ENCODE measurements at places on chromosomes 16 and 17.

DNA sequence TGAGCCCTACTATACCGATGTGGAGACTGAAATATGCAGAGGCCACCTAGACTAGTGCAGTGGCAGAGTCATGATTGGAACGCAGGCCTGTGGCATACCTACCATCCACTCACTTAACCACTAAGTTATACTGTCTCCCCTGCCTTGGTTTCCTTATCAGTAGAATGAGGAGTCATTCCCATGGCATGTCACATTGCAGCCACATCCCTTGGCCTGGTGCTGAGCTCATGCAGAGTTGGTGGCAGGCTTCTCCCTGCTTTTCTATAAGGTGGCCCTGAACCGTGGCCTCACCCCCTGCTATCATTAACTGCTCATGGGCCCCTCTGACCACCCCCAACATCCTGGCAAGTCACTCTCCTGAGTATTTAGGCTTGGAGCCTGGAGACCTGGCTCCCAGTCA is 212.5 kb downstream of the KATNIP start:
- DNase-seq: no peak

DNA sequence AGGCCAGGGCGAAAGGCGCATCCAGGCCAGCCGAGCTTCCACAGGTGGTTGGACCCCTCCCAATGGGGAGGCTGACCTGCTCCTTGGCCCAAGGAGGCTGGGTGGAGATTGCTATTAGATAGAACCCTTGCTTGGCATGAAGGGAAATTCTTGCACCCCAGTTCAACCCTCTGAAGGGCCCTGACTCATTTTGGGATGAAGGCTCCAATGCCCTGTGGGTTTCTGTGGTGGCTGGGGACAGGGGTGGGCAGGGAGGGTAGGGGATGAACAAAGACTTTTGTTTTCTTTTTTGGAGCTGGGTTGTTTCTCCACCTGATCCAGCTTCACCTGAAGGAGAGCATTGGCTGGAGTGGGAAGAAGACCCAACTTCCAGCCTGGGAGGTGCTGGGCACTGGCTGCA is 16.7 kb upstream of the TBX21 start:
- DNase-seq: no peak

DNA sequence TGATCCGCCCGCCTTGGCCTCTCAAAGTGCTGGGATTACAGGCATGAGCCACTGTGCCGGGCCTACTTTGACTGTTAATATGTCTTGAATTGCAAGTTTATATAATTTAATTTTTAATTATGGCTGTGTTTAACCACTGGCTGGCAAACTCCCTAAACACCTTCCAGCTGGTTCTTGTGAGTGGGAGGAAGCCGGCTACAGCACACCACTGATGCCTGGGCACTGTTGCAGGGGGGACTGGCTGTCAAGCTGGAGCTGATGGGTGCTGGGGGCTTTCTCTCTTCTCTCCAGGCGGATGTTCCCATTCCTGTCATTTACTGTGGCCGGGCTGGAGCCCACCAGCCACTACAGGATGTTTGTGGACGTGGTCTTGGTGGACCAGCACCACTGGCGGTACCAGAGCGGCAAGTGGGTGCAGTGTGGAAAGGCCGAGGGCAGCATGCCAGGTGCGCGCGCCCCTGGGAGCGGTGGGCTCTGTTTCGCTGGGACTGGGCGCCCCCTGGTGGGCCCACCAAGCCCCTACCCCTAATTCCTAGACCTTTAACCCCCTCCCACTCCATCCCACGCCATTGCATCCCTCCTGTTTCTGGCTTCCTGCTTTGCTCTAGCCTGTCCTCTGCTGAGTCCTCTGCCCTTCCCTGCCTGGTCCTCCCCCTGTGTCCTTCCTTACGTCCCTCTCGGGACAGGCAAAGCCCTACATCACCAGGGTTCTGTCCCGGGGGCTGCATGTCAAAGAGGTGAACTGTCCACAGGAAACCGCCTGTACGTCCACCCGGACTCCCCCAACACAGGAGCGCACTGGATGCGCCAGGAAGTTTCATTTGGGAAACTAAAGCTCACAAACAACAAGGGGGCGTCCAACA is 9.5 kb downstream of the TBX21 start:
- DNase-seq: no peak

GRCh38 chr16:11735787-11736186 is 6.9 kb downstream of the TXNDC11 start:
- DNase-seq: no peak

GRCh38 chr17:65670667-65671371 is 109.4 kb upstream of the AXIN2 start:
- DNase-seq: no peak

GRCh38 chr16:21076186-21076883 is 74.3 kb downstream of the DNAH3 start:
- DNase-seq: no peak

DNA sequence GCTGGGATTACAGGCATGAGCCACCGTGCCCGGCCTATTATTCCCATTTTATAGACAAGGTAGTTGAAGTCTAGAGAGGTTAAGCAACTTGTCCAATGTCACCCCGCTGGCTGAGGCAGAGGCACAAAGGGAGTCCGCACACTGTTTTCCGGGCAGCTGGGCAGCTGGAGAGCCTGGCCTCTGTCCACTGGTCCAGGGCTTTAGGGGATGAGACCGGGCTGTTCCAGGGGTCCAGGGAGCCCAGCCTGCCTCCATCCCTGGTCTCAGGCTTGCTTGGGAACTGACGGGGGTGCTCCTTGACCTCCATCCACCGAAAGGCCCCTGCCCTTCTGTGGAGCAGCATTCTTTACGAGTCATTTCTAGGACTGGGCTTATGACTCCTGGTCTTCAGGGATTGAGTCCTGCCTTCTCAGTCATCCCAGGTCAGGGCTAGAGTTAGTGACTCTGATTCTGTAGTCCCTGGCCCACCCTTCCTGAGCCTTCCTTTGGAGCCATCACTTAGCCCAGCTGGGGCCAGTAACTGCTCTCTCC is 37.5 kb downstream of the SOCS3 start:
- DNase-seq: no peak

DNA sequence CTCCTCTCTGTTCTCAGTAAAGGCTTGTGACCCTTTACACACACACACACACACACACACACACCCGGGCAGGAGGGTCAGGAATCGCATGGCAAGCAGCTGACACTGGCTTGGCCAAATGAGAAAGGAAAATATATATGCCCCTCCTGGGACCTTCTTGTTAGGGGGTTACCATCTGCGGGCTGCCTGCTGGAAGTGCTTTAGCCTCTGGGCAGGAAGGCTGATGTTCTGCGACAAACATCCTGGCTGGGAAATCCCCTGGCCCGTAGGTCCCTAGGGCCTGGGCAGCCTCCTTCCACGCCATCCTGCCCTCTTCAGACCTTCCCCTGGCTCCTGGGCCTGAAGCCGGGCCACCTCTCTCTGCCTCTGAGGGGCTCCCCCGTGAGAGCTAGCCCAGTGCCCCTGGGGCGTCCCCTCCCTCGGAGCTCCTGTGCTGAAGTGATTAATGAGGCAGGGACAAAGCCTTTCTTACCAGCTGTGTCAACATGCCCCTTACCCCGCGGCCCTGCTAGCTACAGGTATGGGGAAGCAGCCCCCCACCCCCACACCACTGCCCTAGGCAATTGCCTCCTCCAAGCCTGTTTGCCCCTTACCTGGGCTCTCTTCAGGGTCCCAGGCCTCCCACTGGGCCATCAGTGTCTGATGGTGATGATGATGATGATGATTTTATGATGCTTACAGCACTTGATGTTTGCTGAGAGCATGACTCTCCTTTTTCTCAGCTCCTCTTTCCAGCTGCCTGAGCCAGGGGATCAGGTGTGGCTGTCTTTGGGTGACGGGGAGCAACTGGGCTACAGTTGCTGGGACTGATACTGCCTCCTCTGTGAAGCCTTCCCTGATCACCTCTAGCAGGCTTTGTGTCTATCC is 32.8 kb upstream of the ETV4 start:
- DNase-seq: peak; percentile 9

DNA sequence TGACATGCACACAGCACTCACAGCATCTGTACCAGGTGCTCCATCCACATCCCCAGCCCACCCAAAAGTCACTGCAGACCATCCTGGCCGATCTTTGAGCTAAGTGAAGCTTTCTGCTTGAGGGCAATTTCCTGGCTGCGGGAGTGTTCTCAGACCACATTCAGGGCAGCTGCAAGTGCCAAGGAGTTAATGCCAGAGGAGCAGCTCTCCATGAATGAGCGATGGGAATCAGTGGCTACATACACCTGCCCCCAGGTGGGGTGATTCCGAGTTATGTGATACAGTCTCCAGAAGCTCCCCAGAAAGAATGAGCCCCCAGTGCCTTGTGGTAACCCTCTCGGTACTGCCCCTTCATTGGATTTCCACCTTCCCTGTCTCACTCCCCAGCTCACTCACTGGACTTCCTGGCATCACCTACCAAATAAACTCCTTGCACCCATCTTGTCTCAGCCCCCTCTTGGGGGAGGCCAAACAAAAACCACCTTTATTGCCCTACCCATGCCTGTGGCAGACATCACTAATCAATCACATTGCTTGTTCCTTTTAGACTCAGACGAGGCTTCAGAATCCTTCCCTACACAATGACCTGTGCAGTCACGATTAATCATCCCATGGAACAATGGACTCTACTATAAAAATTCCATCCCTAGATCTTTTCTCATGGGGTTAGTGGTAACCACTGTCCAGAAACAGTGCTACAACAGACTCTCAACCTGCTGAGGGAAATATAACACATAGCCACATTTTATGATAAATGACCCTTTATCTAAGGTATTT is 121.1 kb downstream of the IRX5 start:
- DNase-seq: no peak

DNA sequence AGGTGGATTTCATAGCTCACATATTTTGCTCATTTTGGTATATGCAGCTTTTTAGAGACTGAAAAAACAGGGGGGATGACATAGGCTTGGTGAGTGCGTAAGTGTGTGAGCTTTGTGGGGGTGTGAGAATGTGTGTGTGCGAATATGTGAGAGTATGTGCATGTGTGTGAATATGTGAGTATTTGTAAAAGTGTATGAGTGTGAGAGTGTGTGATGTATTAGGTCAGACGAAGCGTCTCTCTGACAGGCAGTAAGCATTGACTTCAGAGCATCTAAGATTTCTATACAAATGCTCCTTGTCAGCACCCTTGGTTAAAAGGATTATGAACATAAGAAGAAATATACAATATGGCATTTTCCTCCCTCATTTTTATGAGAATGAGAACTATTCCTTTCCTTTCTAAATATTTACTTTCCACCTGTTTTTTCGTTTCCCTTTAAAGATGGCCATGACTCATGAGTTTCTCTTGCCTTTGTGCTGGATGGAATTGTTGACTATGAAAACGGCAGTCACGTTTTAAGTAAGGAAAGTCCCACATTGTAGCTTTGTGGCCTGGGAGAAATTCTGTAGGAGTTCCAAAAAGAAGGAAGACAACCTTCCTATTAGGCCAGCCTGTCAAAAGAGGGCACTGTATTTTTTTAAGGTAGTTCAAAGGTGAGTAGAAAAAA is 276.4 kb downstream of the FOXL1 start:
- no peak for DNase-seq

- DNase-seq: no peak
Observed at GRCh38 chr17:17425591-17425990, 51.2 kb upstream of the MED9 start.

- no peak for DNase-seq
Observed at GRCh38 chr17:31391496-31391949, at the start of gene RAB11FIP4. RAB11FIP4 (plus strand) TSS chr17:31391675; CDS start chr17:31391853, 178 bp downstream.

- no peak for DNase-seq
Observed at GRCh38 chr16:351804-352520, 561 bp downstream of the AXIN1 start.

- DNase-seq: no peak
Observed at GRCh38 chr16:78916928-78917545, 683.5 kb downstream of the MAF start.

DNA sequence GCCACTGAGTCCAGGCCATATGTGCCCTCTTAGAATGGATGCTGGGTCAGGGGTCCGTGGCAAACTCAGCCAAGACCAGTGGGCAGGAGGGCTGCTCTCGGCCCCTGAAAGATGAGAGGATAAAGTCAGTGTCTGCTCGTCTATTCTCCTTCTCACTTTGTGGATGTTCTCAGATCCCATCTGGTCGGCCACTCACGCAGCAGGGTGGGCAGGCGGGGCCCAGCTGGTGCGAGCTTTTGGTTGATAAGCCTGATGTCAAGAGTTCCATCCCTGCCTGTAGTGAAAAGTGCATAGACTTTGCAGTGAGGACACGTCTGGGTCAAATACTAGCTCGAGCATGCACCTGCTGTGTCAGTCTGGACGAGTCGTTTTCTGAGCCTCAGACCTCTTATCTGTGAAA is 556.2 kb upstream of the EEF2KMT start:
- no peak for DNase-seq

- DNase-seq: no peak
Observed at GRCh38 chr16:57003439-57004386, 14.4 kb downstream of the NLRC5 start.

GRCh38 chr17:65852911-65853310 is 291.5 kb upstream of the AXIN2 start:
- DNase-seq: no peak

- DNase-seq: peak; percentile 36
Observed at GRCh38 chr17:14428648-14429029, 127.8 kb downstream of the HS3ST3B1 start.

DNA sequence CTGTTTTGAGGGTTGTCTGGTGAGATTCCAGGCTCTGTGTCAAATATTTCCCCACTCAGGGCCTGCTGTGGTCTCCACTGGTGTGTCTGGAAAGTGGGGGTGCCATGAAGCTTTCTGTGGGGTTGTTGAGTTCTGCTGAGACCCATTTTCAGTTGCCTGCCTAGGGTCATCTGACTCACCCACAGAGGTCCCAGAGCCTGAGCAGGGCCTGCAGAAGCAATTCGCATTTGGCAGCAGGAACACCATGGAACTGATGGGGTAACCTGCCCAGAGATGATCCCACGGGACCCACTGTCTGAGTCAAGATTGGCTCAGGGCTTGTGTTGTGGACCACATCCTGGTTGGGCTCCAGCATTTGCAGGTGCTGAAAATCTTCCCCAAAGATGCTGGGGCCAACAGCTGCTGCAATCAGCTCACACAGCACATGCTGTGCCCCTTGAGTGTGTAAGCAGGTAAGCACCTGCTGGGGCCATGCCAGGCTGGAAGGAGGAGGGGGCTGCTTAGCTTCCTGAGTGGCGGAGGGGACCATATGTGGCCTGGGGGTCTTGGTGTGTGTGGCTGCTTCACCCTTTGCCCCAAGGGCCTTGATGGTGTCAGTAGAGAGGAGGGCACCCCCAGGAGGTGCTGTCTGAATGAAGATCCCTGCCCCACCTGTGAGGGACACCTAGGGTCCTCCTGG is 1726.1 kb downstream of the TP53TG3F start:
- DNase-seq: no peak

Measured in CD4-positive, alpha-beta T cell treated with Interleukin-4 for 4 hours (primary cell).